ENCODE measurements at places on chromosomes 3 and 15.

DNA sequence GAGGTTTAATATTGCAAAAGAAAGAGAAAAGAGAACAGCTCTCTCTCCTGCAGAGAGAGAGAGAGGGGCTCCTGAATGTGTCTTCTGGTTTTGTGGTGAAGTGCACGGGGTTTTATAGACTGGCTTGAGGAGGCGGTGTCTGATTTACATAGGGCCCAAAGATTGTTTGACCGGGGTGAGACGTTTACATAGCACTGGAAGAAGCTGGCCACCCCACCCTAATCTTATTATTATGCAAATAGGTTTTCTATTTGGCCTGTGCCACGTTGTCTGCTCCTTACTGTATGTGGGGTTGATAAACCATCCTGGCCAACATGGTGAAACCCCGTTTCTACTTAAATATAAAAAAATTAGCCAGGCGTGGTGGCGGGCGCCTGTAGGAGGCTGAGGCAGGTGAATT lies 268.6 kb downstream of the SV2B start:
- no peak for DNase-seq

DNA sequence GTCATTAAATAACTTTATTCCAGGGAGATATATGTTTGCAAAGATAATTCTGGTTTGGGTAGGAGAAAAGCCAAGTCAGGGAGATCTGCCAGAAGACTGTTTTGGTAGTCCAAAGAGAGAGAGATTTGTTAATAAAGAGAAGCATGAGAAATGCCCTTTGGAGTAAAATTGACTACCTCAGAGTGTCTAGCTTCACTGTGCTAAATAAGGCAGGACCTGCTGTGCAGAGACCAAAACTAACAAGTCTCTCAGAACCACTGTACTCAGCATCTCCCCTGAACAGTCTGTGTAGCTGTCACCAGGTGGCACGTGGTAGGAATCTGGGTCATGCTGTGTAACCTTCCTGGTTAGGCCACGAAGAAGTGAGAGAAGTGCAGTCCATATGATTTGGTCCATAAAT lies 31.6 kb upstream of the SLC35G2 start:
- DNase-seq = peak; percentile 54

DNA sequence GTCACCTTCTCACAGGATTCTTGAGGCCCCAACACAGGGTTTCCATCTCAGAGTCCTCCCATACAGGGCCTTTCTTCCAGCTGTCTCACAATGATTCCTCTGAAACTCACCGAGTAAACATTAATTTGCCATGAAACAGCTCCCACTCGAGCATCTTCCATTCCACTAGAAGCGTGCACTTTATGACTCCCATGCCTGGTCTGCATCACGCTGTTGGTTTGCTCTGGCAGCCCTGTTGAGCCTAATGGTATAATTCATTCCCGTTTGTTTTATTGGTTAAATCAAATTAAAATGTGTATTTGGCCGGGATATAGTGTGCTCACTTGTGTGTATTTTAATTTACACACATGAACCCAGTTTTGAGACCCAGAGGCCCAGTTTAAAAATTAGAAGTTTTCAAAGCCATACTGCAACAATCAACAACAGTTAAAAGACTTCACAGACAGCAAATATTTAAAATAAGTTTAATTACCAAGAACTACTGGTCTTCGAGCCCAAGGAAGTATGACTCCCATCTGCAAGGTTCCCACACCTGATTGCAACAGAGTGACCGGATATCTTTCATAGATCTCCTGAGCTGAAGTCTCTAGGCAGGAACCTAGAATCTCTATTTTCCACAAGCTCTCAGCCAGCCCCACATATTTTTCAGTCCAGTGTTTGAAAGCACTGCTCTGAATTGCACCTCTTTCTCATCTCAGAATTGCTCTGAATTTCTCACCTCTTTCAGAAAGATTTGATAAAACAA lies 42.3 kb upstream of the GYG1 start:
- DNase-seq = no peak

GRCh38 chr3:4061783-4062360 lies 241.3 kb upstream of the SETMAR start:
- DNase-seq = no peak

GRCh38 chr15:74345051-74345450 lies 22.4 kb downstream of the CYP11A1 start:
- DNase-seq = no peak

- DNase-seq = no peak
These were observed 33.6 kb downstream of the CD276 start for GRCh38 chr15:73717802-73718201.

GRCh38 chr3:107977221-107978130 lies 113.4 kb downstream of the CD47 start:
- DNase-seq = no peak

- DNase-seq = no peak
These were observed 113.9 kb downstream of the LPP start for GRCh38 chr3:188267790-188268335.

GRCh38 chr15:31776039-31776438 lies 254.3 kb upstream of the CHRNA7 start:
- no peak for DNase-seq

DNA sequence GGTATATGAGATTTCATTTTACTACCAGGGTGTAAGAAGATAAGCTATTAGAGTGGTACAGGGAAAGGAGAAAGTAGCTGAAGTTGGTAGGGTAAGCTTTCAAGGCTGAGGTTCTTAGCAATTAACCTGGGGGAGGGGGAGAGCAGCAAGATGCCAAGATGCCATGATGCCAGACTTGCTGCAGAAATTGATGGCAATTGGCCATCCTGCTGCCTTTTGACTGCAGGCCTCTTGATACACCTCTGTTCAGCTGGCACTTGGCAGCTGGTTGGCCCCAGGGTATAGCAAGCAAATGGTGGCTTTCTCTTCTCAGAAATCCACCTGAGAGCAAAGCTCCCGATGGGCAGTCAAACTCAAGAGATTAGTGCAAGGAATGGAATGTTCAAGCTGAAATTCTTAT lies 21.4 kb upstream of the DPH6 start:
- DNase-seq = no peak

GRCh38 chr15:24945711-24946110 lies 9.1 kb upstream of the SNRPN start:
- DNase-seq = no peak

GRCh38 chr15:88688394-88688933 lies 49.6 kb downstream of the ISG20 start:
- no peak for DNase-seq

DNA sequence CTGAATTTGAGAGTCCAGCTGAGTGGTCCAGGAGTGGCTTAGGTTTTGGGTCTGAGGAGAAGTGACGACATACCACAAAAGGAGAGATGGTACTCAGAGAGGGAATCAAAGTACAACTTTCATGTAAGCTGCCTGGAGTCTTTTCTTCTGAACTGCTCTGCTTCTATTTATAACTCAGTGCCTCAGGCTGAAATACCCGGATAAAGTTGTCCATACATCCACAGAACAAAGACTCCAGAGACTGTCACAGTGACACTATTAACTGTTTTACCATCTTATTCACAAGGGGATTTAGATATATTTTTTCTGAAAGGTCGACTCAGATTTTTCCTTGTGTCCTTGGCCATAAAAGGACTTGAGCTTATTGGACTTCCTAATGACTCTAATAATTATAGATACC lies 264.3 kb upstream of the DNAJC19 start:
- DNase-seq = no peak

- DNase-seq = peak; percentile 44
These were observed 8.4 kb downstream of the SHF start for GRCh38 chr15:45179221-45179985.

GRCh38 chr3:17799312-17799711 lies 56.9 kb upstream of the TBC1D5 start:
- DNase-seq = no peak

DNA sequence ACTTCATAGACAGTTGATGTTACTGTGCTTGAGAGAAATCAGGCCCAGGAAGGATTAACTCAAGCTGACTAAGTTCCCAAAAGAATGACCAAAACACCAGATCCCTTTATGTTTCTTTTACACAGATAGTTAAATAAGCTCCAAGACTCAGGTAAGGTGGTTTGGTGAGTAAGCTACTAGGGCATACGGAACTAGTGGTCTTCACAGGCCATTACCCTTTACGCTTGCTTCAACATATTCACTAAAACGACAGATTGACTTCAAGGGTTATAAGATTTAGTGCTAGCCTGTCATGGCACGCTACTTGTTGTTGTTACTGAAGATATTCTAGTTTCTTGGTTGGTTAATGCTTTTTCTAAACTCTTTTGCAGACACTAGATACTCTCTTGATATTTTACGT lies 369.3 kb downstream of the LPP start:
- DNase-seq = no peak

DNA sequence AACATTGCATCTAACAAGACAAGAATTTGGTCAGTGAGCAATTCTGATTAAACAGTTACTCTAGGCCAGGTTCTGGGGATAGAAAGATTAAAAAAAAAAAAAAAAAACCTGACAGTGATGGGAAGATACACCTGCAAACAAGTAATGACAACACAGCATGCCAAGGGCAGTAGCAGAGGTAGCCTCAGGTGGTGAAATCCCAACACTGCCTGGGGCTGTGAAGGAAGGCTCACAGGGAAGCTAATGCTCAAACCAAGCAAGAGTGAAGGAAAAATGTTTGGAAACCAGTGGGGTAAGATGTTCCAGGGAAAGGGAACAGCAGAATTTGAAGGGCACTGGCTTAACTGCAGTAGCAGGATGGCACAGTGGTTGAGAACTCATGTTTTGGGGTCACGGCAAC lies 8.9 kb downstream of the RTP2 start:
- DNase-seq = no peak

DNA sequence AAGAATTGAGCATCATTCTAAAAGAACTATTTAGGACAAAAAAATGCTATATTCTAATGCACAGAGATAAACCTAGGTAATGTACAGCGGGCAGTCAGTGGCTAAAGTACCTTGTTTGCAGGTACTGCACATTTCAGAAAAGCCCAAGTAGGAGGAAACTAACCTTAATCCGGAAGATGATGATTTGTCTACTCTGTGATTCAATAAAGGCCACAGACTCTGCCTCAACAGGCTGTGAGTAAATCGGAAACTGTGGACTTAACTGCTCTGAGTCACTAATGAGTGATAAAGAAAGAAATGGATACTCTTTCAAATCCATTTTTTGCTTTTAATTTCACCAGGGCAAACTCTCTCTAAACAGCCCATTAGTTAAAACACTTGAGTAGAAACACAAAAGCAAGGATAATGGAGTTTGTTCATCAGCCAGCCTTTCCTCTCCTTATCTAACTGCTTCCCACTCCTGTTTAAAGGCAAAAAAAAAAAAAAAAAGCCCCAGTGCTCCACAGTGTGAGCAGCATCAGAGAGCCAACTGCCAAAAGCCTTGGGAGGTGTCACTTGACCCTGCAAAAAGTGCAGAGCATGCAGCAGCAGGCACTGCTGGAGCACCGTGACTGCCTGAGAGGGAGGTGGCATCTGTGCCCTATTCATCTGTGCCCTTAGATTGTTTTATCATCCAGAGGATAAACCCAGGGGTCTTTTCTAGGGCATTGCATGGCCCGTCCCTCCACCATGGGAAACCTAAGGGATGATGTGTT lies 187.7 kb downstream of the SATB1 start:
- DNase-seq = no peak

- no peak for DNase-seq
These were observed 730 bp downstream of the FETUB start for GRCh38 chr3:186640929-186641328.

DNA sequence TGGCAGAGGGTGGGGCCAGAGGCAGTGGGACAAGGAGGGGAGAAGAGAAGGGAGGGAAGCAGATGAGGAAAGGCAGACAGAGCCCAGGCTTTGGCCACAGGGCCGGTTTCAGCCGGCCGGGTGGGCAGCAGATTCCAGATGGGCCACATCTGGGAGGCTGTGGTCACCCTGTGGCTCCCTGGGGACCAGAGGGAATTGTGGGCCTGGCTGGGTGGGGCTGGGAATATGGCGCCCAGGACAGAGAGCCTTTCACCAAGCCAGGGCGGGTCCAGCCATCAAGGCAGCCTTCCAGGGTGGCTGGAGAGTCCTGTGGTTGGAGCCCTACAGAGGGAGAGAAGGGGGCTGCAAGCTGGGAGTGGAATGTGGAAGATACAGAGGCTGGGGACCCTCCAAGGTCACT lies 18.9 kb downstream of the PTH1R start:
- DNase-seq = no peak

- peak; percentile 20 for DNase-seq
These were observed at the start of gene DGKG for GRCh38 chr3:186361762-186362536. DGKG (minus strand) TSS chr3:186362234; CDS start chr3:186320459, 41,775 bp downstream.

DNA sequence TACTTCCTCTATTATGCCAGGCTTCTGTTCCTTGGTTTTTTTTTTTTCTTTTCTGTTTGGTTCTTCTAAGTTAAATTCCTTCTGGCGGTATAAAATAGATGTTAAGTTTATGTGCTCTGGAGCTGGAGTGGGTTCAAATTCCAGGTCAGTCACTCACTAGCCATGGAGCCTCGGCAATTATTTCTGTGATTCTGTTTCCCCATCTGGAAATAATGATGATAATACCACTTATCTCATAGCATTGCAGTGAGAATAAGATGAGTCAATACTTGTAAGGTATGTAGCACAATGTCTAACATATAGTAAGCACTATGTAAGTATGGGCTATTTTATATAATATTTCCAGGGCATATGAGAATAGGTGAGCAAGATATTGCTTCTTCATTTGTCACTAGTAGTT lies 33.2 kb upstream of the ZDHHC23 start:
- no peak for DNase-seq

DNA sequence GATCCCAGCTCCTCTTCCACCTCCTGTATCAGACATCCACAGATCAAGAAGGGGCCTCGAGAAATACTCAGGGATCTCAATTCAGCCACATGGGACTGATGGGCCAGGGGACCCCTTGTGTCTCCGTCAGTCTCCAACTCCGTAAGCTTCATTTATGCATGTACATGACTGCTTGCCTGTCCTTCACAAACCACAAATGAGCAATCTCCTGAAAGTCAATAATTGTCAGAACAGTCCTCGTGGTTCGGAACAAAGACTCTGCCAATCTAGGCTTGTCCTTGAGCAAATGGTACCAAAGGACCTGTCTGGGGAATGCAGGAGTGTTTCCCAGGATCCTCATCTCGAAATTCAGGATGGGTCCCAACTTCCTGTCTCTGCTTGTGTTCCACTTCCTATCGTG lies 20.8 kb downstream of the SLC12A8 start:
- no peak for DNase-seq

DNA sequence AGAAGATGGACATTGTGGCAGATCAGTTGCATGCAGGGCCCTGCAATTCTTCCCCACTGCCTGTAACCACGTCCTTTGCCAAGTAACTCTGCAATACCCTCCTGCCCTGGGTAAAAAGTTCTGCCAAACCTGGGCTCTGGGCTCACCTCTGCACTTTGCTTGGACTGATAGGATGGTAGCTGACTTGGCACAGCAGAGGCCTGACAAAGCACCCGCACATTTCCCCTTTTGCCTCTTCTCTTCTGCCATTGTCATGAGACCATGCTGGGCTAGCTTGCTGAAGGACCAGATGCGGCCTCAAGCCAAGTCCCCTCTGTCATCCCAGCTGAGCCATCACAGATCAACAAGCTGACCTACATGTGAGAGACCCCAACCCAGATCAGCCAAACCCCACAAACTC lies 122.4 kb downstream of the SMAD6 start:
- DNase-seq = no peak

DNA sequence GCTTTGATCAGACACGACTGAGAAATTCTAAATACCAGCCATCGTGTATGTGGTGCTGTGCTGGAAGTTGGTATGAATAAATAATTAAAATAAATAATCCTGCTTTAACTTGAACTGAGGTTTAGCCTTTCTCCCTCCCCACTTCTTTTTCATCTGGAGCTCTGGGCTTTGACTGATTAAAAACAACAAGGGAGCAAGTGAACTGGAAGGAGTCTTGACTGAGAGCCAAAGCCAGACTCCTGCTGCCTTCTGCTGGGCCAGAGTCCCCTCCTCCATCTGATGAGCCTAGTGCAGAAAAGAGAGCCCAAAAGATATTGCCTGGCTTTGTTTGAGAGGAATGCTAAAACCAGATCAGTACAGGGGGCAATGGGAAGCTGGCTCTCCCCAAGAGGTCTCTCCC lies 96.0 kb downstream of the CCNL1 start:
- DNase-seq = no peak

Data from activated CD4-positive, alpha-beta memory T cell treated with anti-CD3 and anti-CD28 coated beads, Interleukin-2, amount 10 ng/mL, durations not matched to agents 7 days and 5 days (primary cell).